ENCODE measurements at places on chromosomes 5 and 9.
A peak's percentile ranks its signal among the peaks of the same experiment; 100 is the strongest.

DNA sequence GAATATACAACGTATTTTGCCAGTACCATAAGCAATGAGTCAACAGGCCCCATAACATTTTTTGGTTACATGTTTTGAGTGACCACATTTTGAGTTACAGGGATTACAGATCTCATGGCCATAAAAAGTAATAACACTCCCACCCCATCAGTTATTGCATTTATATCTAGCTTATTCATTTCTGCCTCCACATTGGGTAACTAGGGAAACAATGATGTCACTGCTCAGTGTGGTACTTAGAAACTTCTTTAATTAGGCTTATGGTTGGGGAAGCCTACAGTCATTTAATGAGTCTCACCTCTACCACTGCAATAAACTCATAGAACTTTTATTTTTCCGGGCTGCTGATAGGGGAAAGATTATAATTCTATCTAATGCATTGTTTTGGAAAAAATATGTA is 39.9 kb upstream of the SMIM15 start:
- no peak for DNase-seq

DNA sequence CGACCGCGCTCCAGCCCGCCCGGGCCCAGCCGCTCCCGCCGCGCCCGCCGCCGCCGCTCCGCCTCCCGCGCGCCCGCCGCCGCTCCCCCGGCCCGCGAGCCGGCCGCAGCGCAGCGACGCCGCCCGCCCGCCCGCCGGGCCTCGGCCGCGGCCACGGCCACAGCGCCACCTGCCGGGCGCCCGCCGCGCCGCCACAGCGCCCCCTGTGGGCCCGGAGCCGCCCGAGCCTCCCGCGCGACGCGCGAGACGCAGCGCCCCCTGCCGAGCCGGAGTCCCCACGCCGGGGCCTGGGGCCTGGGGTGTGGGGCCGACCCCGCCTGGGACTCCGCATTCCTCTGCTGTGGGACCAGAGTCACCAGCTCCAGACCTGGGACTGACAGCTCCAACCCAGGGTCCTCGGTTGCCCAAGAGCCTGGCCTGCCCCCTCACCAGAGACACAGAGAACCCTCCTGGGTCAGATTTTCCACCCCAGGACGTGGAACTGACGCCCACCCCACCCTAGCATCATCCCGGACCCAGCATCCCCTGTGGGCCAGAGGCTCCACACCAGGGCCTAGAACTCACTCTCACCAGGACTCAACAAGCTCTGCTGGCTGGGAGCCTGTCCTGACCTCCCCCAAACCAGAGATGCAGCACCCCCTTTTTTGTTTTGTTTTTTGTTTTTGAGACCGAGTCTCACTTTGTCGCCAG is at the start of gene RAPGEF1:
RAPGEF1 (minus strand) TSS at position 118 of the 690 bp plus-strand sequence. CDS start 246 bp downstream, outside the sequence.
- peak; percentile 90 for DNase-seq

- no peak for DNase-seq
Observed at GRCh38 chr5:86878250-86878649, 260.5 kb downstream of the COX7C start.

DNA sequence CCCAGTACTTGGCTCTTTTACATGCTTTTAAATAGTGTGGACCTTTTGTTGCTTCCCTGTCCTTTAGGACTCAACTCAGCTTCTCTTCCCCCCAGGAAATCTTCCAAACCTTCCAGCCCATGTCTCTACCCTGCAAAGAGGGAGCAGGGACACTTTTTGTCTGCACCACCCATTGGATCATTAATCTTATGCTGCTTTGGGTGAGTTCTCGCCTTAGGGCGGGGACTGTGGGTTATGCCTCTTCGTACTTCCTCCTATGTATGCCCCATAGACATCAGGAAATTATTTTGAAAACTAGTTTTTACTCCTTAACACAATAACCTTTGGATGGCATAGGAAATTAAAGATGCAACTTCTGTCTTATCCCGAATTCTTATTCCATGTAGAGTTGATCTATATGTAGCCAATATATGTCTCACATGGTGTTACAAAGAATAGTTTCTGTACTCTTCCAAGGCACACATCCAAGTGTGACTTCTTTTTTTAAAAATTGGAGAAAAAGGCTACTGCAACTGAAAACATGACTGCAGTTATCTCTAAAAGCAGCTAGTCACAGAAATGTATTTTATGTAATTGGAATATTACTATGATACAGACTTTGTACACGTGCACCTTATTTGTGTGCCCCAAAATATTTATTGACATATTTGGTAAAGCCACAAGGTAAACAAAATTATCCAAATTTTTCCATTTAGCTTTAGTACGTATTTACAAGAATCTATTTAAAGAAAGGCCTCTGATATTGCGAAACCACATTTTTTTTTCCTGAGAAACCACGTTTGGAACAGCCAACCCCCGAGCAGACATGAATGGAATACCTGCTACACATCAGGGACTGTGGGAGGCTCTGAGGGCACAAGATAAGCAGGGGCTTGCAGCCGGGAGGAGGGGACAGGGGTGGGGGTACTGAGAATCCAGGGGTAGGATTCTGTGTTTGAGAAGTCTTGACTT is 133.6 kb downstream of the WDR41 start:
- DNase-seq, result no peak

DNA sequence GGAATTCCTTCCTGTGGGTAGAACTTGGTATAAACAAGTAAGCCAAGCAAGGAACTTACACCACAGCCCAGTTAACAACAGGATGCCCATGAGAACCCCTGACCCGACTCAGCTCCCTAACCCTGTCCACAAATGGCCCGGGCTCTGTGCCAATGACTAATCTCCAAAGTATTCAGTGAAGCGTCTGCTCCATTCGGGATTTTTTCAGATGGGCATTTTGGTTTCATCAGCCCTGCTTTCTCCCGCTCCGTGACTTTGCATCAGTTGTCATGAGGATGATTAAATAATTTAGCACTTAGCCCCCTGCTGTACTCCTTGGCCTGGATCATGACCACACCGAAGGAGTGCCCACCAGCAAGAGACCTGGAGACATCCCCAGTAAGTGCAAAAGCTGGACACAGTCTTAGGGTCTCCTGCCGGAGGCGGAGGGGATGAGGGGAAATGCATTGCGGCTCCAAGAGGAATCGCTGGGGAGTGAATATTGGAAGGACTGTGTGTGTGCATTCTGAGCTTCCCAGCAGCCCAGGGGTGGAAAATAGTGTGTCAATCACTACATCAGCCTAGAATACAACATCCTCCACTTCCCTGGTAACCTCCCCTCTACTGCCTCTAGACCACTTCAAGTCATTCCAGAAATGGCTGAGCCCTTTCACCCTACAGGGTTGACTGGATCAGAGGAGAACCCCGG is 41.4 kb upstream of the DNAH5 start:
- DNase-seq, result no peak

DNA sequence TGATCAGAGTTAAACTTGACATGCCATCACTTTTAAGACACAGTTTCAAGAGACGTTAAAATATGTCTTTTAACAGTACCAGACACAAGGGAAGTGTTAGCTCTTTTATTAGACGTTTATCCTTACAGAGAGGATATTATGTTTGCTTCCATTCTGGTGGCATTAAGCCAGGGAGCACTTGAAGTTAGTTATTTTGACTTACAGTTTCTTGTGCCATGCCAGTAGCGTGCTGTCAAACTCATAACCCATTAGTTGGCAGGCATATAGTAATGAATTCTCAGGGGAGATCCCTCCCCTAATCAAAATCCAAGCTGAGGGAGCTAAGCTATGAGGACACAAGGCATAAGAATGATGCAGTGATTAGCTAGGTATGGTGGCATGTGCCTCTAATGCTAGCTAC is 66.5 kb downstream of the RPS6 start:
- DNase-seq, result no peak

DNA sequence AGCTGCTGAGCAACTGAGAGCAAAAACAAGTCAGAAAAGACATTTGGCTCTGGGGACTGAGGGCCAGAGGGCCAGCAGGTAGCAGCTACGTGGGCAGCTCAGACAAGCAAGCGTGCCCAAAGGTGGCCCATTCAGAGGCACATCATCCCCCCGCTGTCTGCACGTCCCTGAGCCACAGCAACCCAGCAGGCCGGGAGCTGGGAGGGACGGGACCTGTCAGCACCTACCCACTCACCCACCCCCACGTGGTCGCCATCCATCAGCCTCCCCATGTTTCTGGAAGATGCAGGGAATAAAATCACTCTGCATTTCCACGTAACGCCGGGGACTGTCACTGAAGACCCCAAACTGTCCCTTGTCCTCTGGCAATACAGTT is 167.8 kb downstream of the COL23A1 start:
- DNase-seq, result no peak

- DNase-seq, result no peak
Observed at GRCh38 chr9:134239939-134240338, 75.6 kb upstream of the RNU6ATAC start.

- DNase-seq, result no peak
Observed at GRCh38 chr9:90012949-90013348, 408.1 kb downstream of the GADD45G start.

DNA sequence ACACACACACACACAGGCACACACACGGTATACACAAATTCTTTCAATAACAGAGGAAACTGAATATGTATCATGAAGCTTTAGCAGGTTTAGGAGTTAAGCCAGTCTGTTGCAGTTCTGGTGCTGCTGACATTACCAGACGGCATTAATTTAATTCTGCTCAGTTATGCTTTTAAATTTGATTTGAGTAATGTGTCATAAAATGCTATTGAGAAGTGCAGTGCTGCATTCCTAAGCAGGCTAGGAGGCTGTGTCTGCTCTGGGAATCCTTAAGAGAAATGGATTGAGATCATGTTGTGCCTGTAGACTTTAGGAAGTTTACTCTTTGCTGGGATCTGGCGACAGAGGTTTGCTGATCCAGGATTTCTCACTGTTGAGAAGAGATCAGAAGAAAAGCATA is 733.8 kb downstream of the BRINP1 start:
- DNase-seq, result no peak

DNA sequence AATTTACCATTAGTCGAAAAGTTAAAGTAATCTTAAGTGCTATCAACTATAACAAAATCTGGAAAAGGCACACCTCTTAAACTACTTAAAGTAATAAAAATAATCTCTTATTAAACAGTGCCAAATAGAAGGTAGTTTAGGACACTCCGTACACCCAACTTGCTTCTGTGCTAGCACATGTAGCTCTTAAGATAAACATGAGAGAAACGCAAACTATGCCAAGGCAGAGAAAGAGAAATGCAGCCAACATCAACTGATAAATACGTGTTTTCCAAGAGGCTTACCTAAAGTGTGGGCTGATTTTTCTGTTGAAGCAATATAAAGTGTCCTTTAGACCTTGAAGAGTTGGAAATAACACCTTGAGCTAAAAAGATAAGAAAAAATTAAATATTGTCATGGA is 480.6 kb upstream of the DAB2 start:
- no peak for DNase-seq

DNA sequence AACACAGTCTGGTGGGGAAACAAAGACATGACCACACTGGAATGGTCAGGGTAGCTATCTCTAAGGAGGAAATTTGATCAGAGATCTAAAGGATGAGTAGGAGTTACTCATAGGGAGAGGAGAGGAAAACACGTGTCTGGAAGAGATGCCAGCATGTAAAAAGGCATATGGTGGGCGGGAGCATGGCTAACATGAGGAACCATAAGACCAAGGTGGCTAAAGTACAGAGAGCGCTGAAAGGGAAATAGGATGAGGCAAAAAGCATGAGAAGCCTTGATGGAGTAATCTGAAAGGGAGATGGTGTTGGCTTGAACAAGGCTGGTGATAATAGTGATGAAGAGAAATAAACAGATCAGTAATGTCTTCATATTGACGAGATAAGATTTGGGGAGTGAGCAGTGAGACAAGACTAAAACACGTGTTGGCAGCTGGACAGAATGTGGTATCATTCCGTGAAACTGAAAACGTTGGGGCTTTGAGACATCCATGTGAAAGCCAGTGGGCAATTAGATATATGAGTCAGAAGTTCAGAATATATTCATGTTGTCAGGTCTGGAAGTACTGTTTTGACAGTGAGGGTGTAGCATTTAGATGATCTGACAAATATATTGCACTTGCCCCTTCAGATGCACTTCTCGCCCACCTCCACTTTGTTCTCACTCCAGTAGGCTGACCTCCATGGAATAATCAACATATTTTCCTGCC is 209.1 kb upstream of the KCNN2 start:
- DNase-seq, result no peak

DNA sequence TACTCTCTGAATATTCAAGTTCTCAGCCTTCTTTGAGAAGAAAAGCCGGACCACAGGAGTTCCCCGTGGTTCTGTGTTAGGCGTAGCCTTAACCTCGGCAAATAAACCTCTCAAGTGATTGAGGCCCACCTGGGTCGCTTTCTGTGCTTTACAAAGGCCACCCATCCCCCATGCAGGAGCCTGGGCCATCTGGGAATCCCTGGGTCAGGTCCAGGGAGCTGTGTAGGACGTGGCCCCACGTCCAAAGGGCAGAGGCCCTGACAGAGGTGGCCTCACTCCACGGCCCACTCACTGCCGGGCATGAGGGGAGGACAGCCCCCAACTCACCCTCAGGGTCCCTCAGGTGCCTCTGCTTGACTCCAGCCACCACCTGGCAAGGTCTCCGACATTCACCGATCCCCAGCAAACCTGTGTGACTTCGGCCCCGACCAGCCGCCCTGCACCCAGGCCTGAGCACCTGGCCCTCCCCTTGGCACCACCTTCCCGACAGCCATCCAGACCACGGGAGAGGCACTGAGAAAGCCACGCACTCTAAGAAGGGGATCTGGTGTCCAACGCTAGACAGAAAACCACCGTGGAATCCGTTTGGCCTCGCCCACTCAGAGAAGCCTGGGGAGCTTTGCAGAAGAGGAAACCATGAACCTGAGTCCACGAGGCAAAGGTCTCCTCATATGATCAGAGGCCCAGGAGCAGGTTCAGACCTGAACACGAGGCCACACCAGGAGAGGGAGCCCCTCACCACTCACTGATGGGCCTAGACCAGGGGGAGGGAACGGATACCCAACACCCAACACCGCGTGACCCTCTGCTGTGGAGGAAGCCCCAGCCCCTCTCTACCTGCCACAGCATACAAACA is 4.5 kb downstream of the SLC12A7 start:
- DNase-seq, result no peak

- no peak for DNase-seq
Observed at GRCh38 chr5:109053995-109054417, 306.3 kb downstream of the FER start.

- no peak for DNase-seq
Observed at GRCh38 chr5:143882520-143882919, 70.6 kb downstream of the HMHB1 start.

DNA sequence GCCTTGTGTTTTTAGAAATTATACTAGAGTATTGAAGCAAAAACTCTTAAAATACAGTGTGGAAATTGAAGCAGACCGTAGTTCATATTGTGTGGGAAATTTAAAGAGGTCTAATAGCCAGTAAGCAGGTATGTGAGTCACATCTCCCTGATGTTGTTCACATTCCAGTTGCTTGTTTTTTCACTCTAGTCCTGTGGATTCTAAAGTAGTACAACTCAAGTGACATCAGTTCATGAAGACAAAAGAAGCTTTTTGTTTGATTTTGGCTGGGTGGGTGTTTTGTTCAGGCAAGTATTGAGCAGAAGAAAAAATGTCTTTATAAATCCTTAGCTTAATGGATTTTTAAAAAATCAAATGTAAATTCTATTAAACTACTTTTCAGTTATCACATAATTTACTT is 216.2 kb downstream of the MAN2A1 start:
- no peak for DNase-seq

- DNase-seq, result no peak
Observed at GRCh38 chr9:125691869-125692268, 15.1 kb downstream of the MAPKAP1 start.

- no peak for DNase-seq
Observed at GRCh38 chr5:626850-627249, 14.7 kb downstream of the CEP72 start.

- DNase-seq, result no peak
Observed at GRCh38 chr5:44384816-44385215, 4.4 kb downstream of the FGF10 start.

- no peak for DNase-seq
Observed at GRCh38 chr9:79719989-79720388, 148.2 kb downstream of the TLE4 start.

All from K562 (cell line).